ENCODE measurements at places on chromosomes 3 and 15.

DNA sequence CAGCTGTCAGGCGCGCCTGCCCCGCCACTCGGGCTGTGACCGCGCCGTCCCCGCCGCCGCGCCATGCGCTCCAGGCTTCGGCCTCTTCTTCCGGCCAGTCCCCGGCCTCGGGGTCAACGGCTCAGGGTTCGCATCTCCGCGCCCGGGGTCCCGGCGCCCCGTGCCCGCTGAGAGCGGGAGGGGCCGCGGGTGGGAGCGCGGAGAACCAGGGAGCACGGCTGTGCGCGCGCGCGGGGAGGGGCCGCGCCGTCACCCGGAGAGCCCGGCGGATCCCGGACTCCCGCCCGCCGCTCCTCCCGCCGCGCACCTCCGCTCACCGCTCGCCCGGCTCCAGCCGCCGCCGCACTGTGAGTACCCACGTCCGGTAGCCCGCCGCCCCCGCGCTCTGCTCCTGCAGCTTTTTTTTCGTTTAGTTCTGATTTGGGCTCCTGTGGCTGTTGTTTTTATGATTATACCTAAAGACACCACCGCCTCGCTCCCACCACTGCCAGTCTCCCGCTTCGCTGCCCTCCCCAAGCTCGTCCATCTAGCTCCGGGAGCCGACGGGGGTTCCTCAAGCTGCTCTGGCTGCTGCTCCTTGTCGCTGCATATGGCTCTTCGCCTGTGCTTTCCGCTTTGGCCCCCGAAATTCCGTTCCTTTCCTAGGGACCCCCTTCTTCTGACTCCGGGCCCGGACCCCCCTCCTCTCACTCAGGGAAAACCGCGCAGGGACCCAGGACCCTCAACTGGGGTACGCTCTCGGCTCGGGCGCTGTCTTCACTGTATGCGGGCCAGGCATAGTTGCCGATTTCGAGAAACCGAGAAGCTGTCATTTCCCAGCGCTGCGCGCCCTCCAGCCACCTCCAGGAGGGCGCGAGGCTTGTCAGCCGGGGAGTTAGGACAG lies 1.8 kb upstream of the SKOR1 start:
- peak; percentile 31 for DNase-seq

DNA sequence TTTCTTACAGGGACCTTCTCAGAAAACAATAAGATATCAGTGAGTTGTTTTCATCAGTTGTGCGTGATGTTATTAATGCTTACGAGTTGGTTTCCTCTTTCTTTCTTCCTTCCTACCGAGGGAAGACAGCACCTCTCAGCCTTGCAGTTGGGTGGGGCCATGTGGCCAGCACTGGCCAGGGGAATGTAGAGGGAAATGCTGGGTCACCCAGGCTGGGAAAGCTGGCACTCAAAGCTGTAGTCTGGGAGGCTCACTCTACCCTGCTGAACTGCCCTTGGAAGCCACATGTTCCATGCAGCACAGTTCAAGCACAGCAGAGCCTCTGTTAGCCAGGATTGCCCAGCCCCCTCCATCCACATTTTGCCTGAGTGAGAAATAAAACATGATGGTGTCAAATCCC lies 10.1 kb upstream of the CHCHD6 start:
- no peak for DNase-seq

- DNase-seq, result no peak
These were observed 5.3 kb downstream of the SERP1 start for GRCh38 chr3:150540991-150541390.

GRCh38 chr3:131714585-131715220 lies 211.9 kb upstream of the MRPL3 start:
- DNase-seq, result no peak

GRCh38 chr3:14847613-14848541 lies 29.1 kb downstream of the FGD5 start:
- no peak for DNase-seq

- no peak for DNase-seq
These were observed 119.6 kb upstream of the EPHA3 start for GRCh38 chr3:88987776-88988175.

DNA sequence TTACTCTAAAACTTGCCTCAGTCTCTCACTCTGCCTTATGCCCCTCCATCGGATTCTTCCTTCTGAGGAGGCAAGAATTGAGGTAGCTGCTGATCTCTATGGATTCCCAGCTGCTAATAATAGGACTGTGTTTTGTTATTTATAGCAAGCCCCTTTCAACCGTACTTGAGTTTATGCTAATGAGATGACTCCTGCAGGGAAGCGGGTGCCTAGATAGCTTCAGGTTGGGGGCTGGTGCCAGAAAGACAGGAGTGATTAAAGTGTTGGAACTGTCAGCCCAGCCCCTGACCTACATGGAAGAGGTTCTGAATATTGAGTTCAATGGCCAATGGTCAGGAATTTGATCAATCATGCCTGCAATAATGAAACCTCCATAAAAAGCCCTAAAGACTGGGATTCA lies 21.8 kb upstream of the LIMD1 start:
- DNase-seq, result no peak

DNA sequence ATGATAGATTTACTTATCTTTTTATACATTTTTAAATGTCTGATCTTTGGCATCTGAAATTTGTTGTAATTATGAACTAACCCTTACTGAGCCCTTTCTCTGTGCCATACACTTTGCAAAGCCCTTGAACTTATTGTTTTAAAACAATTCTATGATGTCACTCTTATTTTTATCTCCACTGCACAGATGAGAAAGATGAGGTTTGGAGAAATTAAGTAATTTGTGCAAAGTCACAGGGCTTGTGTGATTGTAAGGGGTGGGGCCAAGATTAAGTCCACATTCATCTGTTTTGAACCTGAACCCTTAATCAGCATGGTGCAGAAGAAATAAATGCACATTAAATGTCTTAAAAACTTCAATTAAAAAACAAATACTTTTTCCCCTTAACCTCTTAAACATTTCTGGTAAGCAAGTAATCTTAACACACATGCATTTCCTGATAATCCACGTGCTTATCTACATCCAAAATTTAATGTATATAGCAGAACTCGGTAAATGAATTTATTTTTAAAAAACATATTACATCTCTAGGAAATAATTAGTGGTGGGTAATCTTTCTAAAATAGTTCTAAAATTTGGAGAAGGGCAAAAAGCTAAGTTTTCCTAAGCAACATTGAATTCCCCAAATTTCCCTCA lies 189.8 kb upstream of the TBC1D5 start:
- DNase-seq, result no peak

DNA sequence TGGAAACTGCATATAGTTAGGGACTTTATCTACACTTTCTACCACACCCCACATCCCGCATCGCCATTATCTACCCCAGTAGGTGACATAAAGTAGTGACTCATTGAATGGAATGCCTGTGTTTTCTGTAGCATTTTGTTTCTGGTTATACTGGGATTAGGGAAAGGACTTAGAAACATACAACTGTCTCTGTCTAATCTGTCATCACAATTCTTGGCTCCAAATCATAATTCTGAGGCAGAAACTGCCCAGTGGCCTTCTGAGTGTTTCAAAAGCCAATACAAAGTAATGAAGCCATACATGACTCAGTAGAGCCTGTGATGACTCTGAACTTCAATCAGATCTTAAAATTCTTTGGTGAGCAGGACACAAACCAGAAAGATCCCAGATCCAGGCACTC lies 115.7 kb upstream of the CHRM5 start:
- no peak for DNase-seq

DNA sequence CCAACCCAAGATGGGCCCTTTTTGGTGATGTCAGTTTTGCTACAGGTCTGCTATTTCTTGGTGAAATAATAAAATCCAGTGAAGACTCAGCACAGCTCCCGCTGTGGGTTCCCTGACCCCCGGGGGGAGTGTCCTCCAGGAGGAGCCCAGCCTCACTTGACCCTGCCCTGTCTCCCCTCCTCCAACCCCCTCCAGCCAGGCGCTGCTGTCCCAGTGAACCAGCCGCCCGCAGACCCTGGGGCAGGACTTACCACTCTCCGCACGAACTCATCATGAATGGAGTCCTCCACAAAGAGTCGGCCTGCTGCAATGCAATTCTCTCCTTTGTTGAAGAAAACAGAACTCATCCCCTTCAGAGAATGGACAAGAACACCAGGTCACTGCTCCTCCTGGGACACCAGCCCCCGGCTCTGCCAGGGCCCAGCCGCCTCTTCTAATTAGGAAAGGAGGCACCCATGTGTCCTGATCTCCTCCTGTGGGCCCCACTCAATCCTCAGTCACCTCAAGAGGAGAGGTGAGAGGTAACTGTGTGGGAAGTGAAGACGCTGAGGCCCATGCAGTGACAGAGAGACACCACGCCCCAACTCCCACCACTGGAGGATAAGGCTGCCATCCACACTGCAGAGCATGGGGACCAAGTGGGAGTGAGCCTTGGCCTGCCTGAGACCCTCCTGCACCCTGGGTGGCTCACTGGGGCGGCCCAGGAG lies 28.8 kb upstream of the SLC41A3 start:
- no peak for DNase-seq

GRCh38 chr15:91021516-91022074 lies 799 bp downstream of the VPS33B start:
- DNase-seq, result no peak

- DNase-seq, result no peak
These were observed 105.3 kb downstream of the PLCH1 start for GRCh38 chr3:155639462-155640055.

- DNase-seq, result no peak
These were observed 7.1 kb upstream of the LMOD3 start for GRCh38 chr3:69129531-69129930.

DNA sequence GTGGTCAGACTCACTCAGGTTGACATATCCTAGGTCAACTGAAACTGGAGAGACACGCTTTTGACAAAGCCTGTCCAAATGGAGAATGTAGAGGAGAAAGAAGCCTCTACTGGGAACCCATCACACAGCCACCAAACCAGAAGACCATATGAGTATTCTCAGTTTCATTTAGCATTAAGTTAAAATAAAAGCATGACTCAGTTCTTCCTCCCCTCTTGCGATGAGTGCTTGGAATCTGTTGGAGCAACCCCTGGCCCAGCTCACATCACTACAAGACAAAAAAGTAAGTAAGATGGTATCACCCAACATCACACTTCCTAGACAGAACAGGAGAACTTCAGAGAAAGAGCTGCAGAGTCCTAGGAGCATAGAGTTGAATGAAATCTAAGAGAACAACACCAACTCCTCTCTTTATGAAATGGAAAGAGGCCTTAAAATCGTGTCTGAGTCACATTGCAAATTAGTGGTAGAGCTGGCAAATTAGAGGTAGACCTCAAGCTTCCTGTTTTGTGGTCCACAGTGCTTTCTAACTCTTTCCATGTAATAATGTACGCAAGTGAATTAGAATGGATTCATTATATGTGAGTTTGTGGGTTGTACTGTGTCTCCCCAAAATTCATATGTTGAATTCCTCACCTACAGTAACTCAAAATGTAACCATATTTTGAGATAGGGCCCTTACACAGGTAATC lies 51.2 kb downstream of the FGF12 start:
- DNase-seq, result no peak

DNA sequence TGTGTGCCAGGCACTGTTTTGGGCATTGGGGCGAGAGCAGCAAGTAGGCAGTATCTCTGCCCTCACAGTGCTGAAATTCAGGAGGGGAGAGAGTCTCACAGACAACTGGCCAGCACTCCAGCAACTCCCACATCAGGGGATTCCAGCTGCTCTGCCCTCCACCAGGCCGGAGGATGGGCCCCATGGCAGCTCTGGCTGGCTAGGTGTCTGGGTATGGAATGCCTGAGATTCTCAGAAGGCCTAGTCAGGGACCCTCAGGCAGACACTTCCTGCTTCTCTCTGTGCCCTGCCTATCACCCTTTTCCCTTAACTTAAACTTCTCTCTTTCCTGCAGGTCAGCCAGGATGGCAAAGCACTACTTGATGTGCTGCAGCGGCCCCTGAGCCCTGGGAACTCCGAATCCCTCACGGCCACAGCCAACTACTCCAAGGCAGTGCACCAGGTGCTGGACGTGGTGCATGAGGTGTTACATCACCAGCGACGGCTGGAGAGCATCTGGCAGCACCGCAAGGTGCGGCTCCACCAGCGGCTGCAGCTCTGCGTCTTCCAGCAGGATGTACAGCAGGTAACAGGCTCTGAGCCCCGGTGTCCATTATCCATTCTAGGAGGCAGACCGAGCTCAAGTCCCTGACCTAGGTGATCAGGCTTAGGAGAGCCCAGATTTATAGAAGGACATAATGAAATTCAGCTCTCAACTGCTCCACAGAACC lies 342.2 kb upstream of the ROPN1 start:
- DNase-seq, result no peak

DNA sequence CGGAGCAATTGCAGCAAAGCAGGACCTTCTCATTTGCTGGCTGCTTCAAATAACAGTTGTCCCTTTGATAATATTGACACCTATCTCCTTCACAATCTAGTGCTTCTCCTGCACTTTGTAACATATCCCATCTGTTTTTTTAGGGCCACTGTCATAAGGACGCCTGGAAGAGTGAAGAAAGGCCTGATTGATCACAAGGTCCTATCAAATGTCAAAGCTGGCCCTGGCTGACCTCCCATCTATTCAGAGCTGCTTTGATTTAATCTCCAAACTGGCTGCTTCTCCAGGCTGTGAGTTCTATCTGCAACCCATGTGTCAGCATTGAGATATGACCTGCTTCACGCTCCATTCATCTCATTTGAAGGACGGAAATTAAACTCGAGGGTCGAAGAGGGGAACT lies 601.2 kb upstream of the KCNMB2 start:
- no peak for DNase-seq

DNA sequence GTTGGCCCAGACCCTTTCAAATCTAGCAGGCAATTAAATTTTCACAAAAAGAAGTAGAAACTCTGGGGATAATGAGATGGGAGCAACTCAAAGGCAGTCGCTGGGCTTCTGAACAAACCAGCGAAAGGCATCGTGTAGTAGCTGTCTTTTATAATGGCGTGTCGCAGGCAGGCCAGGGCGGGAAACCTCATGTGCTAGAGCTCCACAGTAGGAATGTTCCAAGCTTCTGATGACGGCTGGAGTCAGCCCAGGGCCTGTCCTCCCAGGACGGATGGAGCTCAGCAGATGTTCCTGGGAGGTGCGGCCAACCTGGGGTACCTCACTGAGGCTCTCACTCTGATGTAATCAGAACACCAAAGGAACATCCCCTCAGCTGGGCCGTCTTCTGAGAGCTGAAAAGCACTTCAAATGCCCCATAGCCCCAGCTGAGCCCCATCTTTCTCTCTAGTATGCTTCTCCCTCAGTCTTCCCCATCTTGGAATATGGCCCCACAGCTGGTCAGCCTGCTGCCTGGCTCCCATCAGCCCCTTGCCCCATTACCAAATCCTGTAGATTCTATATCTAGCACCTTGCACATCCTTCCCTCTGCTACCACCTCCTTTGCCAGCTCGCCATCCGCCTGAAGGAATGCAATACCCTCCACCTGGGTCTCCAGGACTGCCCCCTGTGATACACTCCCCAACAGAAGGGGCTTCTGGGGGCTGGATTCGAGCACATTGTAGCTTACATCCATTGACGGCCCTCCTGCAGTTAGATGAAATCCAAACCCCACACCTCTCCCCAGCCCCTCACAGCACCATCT lies 54.9 kb upstream of the ATP2B2 start:
- DNase-seq, result no peak

GRCh38 chr3:71584394-71585011 lies 975 bp upstream of the FOXP1 start:
- DNase-seq, result peak; percentile 78

DNA sequence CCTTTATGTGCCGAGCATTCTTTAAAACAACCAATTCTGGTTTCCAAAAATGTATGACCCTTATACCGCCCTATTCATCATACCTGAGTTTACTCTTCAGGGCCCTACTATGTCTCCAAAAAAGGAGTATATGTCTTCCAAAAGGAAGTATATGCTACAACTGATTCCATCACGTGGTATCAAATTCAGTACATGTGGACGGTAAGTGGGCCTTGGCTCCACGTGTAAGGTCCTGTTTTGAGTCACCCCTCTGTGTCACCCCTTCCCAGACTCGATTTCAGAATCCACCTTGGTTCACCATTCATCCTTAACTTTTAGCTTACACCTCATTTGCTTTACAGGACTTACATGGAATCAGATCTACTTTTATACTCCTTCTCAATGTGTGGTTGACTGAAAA lies 37.8 kb downstream of the ABHD2 start:
- no peak for DNase-seq
